Type B pancreatic cell (in vitro differentiated cells): ENCODE measurements at places on chromosomes 12 and 14.
A peak's percentile ranks its signal among the peaks of the same experiment; 100 is the strongest.

- peaks cover 35% of the 10 kb centered on the region for H3K36me3 ChIP-seq
- no peaks in the 10 kb centered on the region for H3K4me1 ChIP-seq
- no peak overlapping the region for H3K27ac ChIP-seq
- H3K27me3 ChIP-seq = no peaks in the 10 kb centered on the region
- no peak for DNase-seq
- H3K4me3 ChIP-seq = no peak overlapping the region
Measured at GRCh38 chr12:111886662-111887545, 44.9 kb downstream of the MAPKAPK5 start.

- H3K27ac ChIP-seq = no peak overlapping the region
- peaks cover 8% of the 10 kb centered on the region for H3K36me3 ChIP-seq
- peaks cover 18% of the 10 kb centered on the region for H3K4me1 ChIP-seq
- no peaks in the 10 kb centered on the region for H3K27me3 ChIP-seq
Measured at GRCh38 chr14:24133735-24134134, 2.3 kb upstream of the PSME1 start.

DNA sequence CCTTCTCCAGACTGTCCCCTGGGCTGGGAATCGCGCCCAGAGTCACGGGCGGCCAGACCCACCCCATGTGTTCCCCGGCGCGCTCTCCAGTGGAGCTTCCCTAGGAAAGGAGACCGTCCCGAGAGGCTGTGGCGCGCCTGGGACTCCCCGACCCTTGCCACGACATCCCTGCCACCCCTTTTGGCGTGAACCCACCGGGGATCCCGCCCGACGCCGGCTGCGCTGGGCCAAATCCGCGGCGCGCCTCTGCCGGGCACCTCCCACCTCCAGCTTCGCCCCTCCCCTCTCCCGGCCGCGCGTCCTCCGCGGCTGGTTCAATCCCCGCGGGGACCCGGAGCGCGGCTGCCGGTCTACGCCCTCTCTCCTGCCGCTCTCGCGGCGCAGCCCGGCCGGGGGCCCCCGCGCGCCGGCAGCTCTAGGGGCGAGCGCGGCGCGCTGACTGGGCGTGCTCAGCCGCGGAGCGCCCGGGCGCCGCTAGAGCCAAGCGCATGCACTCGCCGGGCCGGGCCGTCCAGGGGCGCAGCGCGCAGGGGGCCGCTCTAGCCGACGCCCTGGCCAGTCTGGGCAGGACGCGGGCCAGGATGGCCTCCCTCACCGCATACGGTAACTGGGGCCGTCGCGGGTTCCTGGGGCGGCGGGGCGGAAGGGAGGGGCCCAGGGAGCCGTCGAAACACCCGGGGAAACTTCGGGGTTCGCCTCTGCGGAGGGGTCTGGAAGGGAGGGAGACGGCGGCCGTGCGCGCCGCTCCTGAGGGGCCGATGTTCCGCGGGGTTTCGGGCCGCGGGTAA, 77.4 kb upstream of the ANO4 start:
- peaks cover 17% of the 10 kb centered on the region for H3K4me1 ChIP-seq
- peaks cover 64% of the 10 kb centered on the region for H3K27me3 ChIP-seq
- H3K27ac ChIP-seq = no peak overlapping the region
- DNase-seq = peak; percentile 69

GRCh38 chr14:83171761-83172160, 1638.1 kb upstream of the SEL1L start:
- H3K27me3 ChIP-seq = no peaks in the 10 kb centered on the region
- no peak overlapping the region for H3K27ac ChIP-seq
- H3K4me3 ChIP-seq = no peak overlapping the region
- no peak for DNase-seq

DNA sequence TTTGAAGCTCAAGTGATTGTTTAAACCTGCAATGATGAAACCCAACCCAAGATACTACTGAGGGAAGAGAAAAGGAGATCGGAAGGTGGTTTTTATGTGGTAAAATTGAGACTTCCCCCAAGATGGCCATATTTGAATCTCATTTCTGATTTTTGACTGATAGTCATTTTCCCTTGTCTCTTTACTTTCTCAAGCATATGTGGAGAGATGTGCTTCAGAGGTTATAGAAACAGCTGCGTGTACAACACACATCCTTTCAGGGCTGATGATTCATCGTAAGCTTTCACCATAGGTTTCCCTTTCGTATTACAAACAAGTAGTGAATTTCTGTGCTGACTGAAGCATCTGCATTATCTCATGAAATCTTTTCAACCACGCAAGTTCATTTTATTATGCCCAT, 276.2 kb downstream of the EMP1 start:
- H3K27ac ChIP-seq = no peak overlapping the region
- H3K27me3 ChIP-seq = peaks cover 59% of the 10 kb centered on the region
- no peaks in the 10 kb centered on the region for H3K36me3 ChIP-seq
- DNase-seq = no peak

DNA sequence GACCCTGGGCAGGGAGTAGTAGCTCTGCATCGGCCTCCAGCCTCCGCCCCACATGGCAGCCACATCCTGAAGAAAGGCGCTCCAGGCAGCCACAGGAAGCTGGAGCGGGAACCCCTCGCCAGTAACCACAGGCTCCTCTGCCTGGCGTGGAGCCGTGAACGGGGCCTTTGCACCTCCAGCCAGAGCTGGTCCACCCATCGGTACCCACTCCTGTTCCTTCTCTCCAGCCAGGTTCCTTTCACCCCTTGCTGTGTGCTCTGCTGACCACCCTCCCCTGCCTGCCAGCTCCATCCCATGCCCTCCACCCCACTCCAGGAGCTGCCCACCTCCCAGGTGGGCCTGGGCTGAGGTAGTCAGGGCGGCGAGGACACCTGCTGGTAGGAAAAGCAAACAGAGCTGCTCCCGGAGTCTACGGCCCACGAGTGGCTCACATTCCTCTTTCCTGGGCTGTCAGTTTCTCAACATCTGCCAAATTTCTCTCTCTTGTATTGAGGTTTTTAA, 2.7 kb downstream of the TGFB3 start:
- H3K36me3 ChIP-seq = peaks cover 4% of the 10 kb centered on the region
- H3K4me1 ChIP-seq = peaks cover 62% of the 10 kb centered on the region
- H3K4me3 ChIP-seq = peak overlapping the region; percentile 95
- H3K27ac ChIP-seq = no peak overlapping the region
- DNase-seq = no peak

GRCh38 chr12:64098709-64099354, 123.3 kb downstream of the KICS2 start:
- peaks cover 22% of the 10 kb centered on the region for H3K36me3 ChIP-seq
- no peak for DNase-seq
- H3K4me1 ChIP-seq = peaks cover under 1% of the 10 kb centered on the region
- no peak overlapping the region for H3K27ac ChIP-seq
- H3K4me3 ChIP-seq = no peak overlapping the region

GRCh38 chr12:23628806-23629205, 320.7 kb downstream of the SOX5 start:
- H3K27me3 ChIP-seq = peaks cover 5% of the 10 kb centered on the region
- DNase-seq = no peak
- no peaks in the 10 kb centered on the region for H3K4me1 ChIP-seq

GRCh38 chr14:81166121-81166520, 54.6 kb downstream of the GTF2A1 start:
- no peak overlapping the region for H3K27ac ChIP-seq
- no peaks in the 10 kb centered on the region for H3K27me3 ChIP-seq
- H3K36me3 ChIP-seq = no peaks in the 10 kb centered on the region
- H3K4me1 ChIP-seq = peaks cover 15% of the 10 kb centered on the region
- DNase-seq = no peak

DNA sequence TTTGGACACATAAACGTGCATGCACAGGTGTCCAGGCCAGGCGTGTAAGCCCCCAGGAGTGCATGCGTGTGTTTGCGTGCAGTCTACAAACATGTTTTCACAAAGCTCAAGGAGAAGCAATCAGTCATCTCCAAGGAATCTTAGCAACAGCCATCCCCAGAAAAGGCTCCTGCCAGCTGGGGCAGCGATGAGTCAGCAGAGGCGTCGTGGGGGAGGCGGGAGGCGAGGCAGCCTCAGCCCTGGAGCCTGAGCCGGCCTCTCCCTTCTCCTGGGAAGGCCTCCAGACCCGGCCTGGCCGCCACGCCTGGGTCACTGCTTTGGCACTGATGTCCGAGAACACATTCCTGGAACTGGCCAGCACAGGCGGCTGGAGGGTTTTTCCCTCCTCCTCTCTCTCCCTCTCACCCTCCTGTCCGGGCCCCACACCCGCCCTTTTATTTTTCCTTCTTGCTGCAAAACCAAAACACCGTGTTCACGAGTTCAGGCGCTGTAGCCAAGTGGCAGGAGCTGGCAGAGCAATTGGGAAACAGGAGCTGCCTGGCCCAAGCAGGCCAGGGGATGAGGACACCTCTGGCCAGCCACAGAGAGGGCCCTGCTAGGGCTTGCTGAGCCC, 92.7 kb downstream of the LRRC74A start:
- peaks cover 82% of the 10 kb centered on the region for H3K4me1 ChIP-seq
- H3K36me3 ChIP-seq = no peaks in the 10 kb centered on the region
- H3K4me3 ChIP-seq = peak overlapping the region; percentile 79
- no peak for DNase-seq

DNA sequence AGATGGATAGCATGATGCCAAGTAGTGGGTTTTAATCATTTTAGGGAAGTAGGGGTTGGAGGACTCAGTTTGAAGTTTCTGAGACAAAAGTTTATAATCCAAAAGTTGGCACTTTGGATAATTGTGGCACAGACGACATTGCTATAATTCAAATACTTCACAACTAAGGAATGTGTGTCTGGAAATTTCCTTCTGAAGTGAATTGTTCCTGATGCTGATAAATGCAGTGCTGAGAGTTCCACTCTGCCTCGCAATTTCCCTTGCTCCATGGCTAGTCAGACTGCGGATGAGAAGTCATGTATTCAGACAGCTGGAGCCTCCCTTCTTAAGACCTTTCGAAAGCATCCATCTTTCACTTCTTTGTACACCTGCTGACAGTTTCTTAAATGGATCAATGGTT, 393.3 kb upstream of the PRICKLE1 start:
- H3K36me3 ChIP-seq = no peaks in the 10 kb centered on the region
- H3K4me1 ChIP-seq = peaks cover 53% of the 10 kb centered on the region
- DNase-seq = no peak
- H3K27me3 ChIP-seq = no peaks in the 10 kb centered on the region
- no peak overlapping the region for H3K27ac ChIP-seq

GRCh38 chr14:53626761-53627160, 329.9 kb downstream of the BMP4 start:
- no peaks in the 10 kb centered on the region for H3K36me3 ChIP-seq
- H3K4me1 ChIP-seq = peaks cover 5% of the 10 kb centered on the region
- no peak for DNase-seq
- H3K27me3 ChIP-seq = peaks cover 4% of the 10 kb centered on the region
- no peak overlapping the region for H3K27ac ChIP-seq

GRCh38 chr14:54782751-54783659, 119.6 kb downstream of the GCH1 start:
- no peak for DNase-seq
- no peak overlapping the region for H3K4me3 ChIP-seq
- H3K36me3 ChIP-seq = peaks cover 13% of the 10 kb centered on the region
- H3K4me1 ChIP-seq = no peaks in the 10 kb centered on the region
- H3K27ac ChIP-seq = peak overlapping the region; percentile 60

DNA sequence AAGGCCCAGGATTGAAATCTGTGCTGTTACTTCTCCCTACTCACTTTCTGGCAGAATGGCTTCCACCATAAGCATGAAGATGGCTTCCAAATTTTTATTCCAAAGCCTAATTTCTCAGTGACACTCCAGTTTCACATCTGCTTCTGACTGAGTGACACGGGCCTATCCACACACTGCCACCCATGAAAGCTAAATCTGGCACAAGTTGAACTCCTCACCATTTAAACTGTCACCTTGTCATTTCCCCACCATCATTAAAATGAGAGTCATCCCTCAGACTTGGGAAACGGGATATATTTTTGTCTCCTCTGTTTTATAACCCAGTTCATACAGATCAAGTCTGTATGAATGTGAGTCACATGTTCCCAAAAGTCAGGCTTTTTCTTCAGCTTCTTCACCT, 77.1 kb downstream of the MGST1 start:
- no peaks in the 10 kb centered on the region for H3K27me3 ChIP-seq
- H3K27ac ChIP-seq = no peak overlapping the region
- H3K4me3 ChIP-seq = no peak overlapping the region
- no peak for DNase-seq
- H3K4me1 ChIP-seq = no peaks in the 10 kb centered on the region
- no peaks in the 10 kb centered on the region for H3K36me3 ChIP-seq

DNA sequence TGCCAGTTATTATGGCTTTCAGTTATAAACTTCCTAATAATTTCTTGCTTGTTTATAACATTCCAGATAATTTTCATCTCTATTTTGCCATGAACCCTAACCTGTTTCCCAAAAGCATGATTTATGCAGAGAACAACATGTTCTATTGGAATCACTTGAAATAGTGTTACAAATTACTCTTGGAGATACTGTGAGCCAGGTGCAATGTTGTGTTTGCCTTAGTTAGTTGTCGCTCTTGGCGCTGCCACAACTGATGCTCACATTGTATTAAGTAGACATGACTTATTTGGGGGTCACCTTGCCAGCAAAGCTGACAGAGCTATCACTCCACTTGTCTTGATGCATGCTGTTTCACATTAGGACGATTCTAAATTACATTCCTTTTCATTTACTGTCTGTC, 49.4 kb downstream of the TSPAN8 start:
- no peaks in the 10 kb centered on the region for H3K27me3 ChIP-seq
- H3K36me3 ChIP-seq = no peaks in the 10 kb centered on the region
- H3K27ac ChIP-seq = no peak overlapping the region
- DNase-seq = no peak
- H3K4me1 ChIP-seq = no peaks in the 10 kb centered on the region

DNA sequence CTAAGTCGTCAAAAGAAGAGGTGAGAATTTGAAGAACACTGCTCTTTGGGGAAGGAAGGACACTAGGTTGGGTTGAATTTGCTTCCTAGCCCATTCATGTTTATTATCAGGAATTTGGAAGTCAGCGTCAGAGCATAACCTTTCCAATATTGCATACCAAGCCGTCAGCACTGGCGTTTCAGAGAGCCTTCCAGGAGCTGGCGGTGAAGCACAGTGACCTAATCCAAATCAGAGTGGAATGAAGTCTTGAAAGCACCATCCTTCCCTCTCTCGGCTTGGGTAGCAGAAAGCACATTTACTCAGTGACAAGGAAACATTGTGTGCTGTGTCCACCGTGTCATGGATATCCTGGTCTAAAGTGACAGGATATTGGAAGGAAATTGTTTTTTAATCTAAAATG, 240.3 kb upstream of the PELI2 start:
- H3K27ac ChIP-seq = no peak overlapping the region
- no peaks in the 10 kb centered on the region for H3K36me3 ChIP-seq
- H3K27me3 ChIP-seq = peaks cover 7% of the 10 kb centered on the region
- no peak overlapping the region for H3K4me3 ChIP-seq
- DNase-seq = no peak

DNA sequence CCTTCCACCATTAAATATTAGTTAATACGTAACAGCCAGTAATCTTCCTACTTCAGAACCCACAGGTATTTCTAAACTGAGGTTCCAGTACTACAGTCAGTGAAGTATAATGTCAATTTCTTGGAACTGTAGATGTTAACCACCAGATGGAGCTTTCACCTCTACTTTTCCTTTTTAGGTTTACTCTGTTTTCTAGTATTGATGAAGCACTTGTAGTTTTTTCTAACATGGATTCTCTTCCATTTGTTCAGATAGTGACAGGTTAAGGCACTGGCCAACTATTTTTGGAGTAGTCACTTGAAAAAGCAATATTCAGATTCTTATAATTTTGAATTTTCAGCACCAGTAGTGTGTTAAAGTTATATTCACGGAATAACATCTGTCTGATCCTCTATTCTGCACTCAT, 4.6 kb upstream of the SEC23A start:
- peak overlapping the region; percentile 50 for H3K4me3 ChIP-seq
- DNase-seq = no peak
- no peaks in the 10 kb centered on the region for H3K27me3 ChIP-seq
- H3K36me3 ChIP-seq = no peaks in the 10 kb centered on the region
- peaks cover 10% of the 10 kb centered on the region for H3K4me1 ChIP-seq
